Naive thymus-derived CD4-positive, alpha-beta T cell (primary cell): ENCODE measurements at places on chromosomes 7 and 10. TPM values are rescaled to one million over a fixed set of nuclear protein-coding genes. Genes with fewer than 3 reads are reported as not detected.

DNA sequence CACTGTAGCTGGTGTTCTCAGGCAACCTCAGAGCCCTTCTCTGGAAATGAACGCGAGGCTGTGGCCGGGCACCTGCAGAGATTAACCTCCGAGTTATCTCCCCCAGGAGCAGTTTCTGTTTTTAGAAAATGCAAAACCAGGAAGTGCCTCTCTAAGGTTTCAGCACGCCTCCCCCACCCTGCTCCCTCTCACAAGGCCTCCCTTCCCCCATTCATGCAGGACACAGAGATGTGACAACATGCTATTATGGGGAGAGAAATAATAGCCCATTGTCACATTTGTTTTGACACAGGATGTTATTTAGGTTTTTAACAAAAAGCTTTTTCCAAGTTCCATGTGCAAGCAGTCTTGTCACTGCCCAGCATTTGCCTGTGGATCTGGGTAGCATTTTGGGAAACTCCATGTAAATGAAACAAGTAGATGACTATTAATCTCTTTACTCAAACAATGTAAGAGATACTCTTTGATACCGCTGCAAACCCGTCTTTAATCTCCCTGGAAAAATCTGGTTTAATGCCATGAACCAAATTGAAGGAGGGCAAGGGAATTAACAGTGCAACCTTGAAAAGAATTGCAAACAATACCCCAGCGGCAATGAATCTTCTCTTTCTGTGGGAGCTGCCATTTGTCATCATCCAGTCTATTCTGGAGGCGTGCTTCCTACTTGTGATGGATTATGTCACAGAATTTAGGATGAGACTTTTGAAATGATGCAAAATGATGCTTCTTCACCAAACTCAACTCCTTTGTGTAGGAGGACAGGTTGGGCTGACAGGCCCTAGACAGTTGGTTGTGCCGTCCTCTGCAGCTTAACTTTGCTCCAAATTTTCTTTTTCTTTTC lies 86.5 kb upstream of the NMT2 start:
- peak overlapping the region; percentile 74 for H3K4me3 ChIP-seq

DNA sequence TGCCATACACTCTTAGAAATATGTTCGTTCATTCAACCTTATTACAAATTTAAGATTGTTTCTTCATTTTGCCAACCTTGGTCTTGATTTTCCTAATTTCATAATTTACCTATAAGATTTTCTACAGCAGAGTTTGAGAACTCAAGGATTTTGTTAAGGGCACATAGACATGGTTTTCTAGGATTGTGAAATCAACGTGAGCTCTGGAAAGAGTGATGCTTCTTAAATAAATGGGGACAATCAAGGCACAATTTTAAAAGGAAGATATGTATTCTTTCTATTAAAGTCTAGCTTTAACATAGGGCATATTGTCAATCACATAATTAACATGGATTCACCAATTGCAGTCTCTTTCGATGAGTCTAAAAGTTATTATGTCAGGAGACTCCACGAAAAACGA lies 174.2 kb upstream of the PHF14 start:
- H3K4me3 ChIP-seq = no peak overlapping the region
- H3K4me1 ChIP-seq = no peaks in the 10 kb centered on the region
- no peak for DNase-seq
- no peak overlapping the region for H3K27ac ChIP-seq

- no peak for DNase-seq
- H3K36me3 ChIP-seq = peaks cover 3% of the 10 kb centered on the region
- H3K4me3 ChIP-seq = no peak overlapping the region
- H3K27ac ChIP-seq = no peak overlapping the region
These were observed 131.9 kb upstream of the TCF7L2 start for GRCh38 chr10:112817981-112818777.

GRCh38 chr10:80484676-80485075 lies 30.6 kb downstream of the TSPAN14 start:
- DNase-seq = no peak
- H3K27ac ChIP-seq = peak overlapping the region; percentile 74
- peak overlapping the region; percentile 29 for H3K4me3 ChIP-seq
- peaks cover 72% of the 10 kb centered on the region for H3K4me1 ChIP-seq

Gene ACSM6
- total RNA-seq = not detected

GRCh38 chr10:122197611-122198222 lies 73.4 kb upstream of the BTBD16 start:
- H3K36me3 ChIP-seq = no peaks in the 10 kb centered on the region
- no peaks in the 10 kb centered on the region for H3K4me1 ChIP-seq
- H3K27ac ChIP-seq = no peak overlapping the region
- H3K27me3 ChIP-seq = no peaks in the 10 kb centered on the region

Gene CYP3A7
- not detected for total RNA-seq
